ENCODE measurements at places on chromosomes 6 and 20.

- peak; percentile 68 for DNase-seq
These were observed 534 bp downstream of the ZNF76 start for GRCh38 chr6:35259948-35260590.

DNA sequence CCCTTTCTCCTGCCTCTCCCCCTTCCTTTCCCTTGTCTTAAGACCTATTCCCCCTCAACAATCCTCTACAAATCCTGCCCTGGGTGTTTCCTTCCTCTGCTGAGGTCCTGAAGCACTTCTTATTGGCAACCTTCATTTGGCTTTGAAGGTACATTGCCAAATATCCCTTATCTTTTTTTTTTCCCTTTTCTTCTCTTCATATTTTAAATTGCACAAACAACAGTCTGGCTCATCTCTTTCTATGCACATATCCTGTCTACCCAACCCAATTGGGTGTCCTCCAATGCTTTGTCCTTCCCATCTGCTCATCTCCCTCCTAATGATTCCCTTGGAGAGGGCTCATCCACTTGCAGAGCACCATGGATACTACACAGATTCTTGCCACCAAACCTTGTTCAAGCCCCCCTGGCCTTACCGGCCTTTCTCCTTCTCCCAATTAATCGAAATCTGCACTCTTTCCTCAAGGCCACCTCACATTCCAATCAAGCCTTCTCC lies 537.9 kb upstream of the JARID2 start:
- DNase-seq: no peak

- no peak for DNase-seq
These were observed 47.9 kb downstream of the DEK start for GRCh38 chr6:18216411-18216810.

DNA sequence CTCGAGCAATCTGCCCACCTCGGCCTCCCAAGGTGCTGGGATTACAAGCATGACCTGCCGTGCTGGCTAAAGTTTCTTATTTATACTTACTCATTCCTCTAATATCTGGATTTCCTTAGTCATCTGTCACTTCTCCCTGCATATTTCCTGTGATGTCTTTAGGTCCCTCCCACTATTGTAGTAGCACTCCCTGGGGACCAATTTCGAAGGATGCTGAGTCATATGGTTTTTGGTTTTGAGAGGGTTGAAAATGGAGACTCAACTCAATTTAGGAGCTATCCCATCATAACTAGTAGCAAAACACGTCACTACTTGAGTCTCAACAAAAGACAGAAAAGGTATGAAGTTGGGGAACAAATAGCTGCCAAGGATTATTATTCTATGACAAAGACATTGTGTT lies 20.2 kb downstream of the MCUR1 start:
- no peak for DNase-seq

DNA sequence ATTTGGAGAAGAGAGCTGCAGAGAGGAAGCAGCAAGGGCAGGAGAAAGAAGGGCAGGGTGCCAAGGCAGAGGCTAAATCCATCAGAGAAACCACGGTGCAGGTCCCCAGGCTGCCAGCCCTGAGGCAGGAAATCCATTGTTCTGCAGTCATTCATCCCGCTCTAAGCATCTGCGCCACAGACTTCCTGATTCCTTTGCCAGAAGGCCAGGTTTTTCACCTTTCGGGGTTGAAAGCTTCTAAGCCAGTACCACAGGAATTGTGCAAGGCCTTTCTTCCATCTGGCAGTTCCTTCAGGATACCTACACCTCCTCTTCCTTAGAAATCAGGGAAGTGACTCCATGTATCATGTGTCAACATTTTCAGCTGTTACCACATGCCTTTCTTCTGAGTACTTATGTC lies 45.6 kb downstream of the ADGRF5 start:
- no peak for DNase-seq

DNA sequence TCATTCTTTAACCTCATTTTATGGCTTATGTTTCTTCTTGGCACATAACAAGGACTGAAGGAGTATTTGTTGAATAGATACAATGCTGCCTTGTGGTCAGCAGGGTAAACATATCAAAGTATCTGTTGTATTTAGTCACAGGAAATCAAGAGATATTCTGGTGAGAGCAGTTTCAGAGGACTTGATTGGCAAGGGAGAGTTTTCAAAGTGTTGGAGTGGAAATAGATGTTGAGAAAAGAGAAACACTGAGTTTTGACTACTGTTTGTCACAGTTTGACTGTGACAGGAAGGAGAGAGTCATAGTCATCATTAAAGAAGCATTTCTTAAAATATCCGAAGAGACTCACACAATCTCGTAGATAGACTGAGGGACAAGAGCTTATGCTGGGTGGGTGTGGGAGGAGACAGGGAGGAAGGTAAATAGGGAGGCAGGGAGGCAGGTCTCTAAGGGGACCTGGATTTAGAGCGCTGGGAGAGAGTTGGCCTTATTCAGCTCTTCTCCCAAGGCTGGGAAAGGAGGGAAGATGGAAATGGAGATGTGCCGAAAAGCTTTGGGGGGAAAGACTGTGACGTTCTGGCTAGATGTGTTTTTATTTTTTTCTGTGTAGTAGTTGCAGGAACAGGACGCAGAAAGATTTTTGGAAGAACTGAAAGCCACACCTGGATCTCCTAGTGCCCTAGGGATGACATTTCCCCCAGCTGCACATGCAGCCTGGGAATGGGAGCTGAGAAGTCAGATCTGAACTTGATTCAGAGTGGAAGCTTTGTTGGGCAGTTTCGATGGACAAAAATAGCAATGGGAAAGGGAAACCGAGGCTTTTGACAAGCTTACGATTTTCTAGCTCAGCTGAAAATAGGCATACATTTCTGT lies 65.0 kb upstream of the IFNGR1 start:
- no peak for DNase-seq

DNA sequence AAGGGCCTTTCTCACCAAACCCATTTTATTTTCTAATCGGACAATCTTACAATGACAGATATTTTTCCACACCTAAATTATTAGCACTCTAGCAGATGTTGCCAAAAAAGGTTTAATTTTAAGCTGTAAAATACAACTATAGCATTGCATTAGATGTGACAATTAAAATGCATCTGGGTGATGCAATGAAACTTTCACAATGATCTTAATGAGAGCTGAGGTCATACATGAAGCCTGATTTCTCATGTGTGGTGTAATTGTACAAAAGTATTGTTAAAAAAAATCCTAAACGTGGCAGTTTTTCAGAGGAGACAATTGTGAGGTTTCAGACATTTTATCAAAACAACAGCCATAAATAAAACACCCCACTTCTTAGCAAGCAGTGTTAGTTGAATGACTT lies 606.0 kb downstream of the HDGFL1 start:
- no peak for DNase-seq

- DNase-seq: no peak
These were observed 862 bp upstream of the SOBP start for GRCh38 chr6:107488875-107489635.

DNA sequence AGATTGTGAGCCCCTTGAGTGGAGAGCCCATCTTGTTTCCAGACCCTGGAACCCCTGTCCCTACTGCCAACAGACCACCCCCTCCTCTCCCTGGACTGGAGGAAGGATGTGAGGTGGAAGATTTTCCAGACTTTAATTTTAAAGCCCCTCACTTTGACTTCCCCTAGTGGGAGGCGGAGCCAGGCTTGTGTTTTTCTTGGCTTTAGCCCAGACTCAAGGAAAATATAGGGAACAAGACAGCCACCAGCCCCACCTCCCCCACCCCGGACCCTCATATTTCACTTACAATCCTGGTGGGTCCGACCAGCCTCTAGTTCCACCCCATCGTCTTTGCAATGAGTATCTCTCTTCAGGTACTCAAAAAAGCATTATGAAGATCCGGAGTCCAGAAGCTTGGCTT lies 40.8 kb downstream of the NCR2 start:
- DNase-seq: no peak

DNA sequence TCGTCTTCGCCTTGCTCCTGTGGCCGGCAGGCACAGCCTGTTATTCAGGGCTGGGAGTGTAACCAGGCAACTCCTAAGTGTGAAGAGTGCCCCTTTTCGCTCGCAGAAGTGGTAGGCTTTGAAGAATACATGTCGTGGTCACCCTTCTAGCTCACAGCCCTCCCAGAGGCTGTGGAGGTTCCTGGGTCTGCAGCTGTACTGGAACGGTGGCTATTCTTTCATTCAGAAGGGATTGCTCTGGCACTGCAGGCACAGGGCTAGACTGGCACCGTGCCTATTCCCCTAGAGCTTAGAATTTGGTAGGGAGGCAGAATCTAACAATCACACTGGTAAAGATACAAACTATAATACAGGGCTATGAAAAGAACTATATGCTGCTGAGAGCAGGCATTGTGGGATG lies 1.1 kb upstream of the SRSF12 start:
- DNase-seq: no peak

- DNase-seq: no peak
These were observed 62.3 kb downstream of the TRMT6 start for GRCh38 chr20:5888041-5888440.

- DNase-seq: no peak
These were observed 81.2 kb downstream of the NFATC2 start for GRCh38 chr20:51461306-51461705.

- DNase-seq: no peak
These were observed 672 bp downstream of the CARMIL1 start for GRCh38 chr6:25279748-25280343.

GRCh38 chr6:109183109-109183650 lies 87.9 kb downstream of the CEP57L1 start:
- no peak for DNase-seq

- no peak for DNase-seq
These were observed 19.6 kb upstream of the FAM83C start for GRCh38 chr20:35311822-35312221.

DNA sequence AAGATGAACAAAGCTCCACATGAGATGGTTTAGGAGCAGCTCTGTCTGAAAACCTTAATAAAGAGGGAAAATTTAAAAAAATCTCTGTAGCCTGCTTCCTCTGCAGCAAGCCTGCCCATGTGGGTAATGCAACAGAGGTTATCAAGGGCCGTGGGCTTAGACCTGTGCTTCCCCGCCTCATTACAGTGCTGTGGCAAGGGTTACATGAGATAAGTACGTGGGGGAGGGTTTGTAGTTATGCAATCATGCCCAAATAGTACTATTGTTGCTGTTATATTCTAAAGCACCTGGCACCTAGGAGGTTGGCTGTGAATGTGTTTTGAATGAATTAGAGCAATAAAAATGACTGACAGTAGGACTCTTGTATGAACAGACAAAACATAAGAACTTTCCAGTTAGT lies 68.3 kb downstream of the PKHD1 start:
- no peak for DNase-seq

- DNase-seq: no peak
These were observed 17.1 kb downstream of the RPRD1B start for GRCh38 chr20:38050686-38051085.
